ENCODE measurements at places on chromosomes 12 and 14.
A peak's percentile ranks its signal among the peaks of the same experiment; 100 is the strongest.

- peak; percentile 54 for DNase-seq
Measured at GRCh38 chr14:23577004-23577681, 1.4 kb downstream of the JPH4 start.

DNA sequence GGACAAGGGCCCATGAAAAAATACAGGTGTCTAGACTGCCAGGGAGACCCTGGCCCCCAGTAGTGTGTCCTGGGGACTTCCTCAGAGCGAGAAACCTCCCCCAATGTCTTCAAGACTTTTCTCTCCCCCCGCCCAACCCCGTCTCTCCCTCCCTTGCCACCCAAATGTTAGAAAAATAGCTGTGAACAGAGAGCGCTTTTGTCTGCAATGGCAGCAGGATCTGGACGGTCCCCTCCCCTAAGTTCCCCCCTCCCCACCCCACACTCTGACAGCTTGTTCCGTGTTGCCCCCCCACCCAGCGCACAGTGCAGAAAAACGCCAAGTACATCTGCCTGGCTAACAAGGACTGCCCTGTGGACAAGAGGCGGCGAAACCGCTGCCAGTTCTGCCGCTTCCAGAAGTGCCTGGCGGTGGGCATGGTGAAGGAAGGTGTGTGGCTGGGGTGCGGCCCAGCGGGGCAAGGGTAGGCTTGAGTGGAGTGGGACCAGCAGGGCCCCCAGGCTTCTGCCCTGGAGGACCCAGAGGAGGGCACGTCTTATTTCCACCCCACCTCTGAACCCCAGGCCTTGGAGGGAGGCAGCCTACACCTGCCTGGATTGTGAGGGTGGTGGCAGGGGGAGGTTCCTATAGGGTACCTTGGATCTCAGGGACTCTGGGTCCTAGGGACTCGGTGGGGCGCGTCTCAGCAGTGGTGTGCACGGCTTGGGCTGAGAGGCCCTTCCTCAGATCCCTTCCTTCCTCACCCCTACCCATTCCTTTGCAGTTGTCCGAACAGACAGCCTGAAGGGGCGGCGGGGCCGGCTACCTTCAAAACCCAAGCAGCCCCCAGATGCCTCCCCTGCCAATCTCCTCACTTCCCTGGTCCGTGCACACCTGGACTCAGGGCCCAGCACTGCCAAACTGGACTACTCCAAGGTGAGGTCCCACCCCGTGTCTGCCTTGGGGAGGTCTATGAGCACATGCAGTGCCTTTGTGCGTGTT, 4.8 kb downstream of the NR4A1 start:
- DNase-seq, result no peak

DNA sequence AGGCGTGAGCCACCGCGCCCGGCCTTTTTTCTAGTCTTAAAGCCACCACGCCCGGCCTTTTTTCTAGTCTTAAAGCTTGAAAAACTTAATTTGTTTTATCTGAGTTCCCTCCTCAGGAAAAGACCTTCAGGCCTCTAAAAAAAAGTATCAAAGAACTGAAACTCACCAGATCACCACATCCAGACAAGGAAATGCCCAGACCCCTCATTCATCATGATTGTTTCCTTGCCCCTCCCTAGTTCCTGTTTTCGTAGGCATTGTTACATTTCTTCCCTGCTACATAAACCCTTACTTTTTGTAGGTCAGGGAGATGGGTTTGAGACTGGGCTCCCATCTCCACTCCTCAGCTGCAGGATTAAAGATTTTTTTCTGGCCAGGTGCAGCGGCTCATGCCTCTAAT, 21.1 kb upstream of the VWF start:
- no peak for DNase-seq

GRCh38 chr14:70192915-70193314, 4.2 kb upstream of the SLC8A3 start:
- DNase-seq, result no peak

GRCh38 chr12:101430456-101430855, 22.9 kb upstream of the ARL1 start:
- no peak for DNase-seq

GRCh38 chr12:7433276-7433822, 10.6 kb downstream of the CD163L1 start:
- DNase-seq, result no peak

GRCh38 chr12:68367116-68367515, 35.0 kb upstream of the MDM1 start:
- no peak for DNase-seq

GRCh38 chr12:104480826-104481440, 24.2 kb downstream of the CHST11 start:
- no peak for DNase-seq

All from BE2C (cell line).